Transverse colon (tissue), 4 donors: ENCODE measurements at places on chromosomes 4 and X. TPM values are rescaled to one million over a fixed set of nuclear protein-coding genes. Genes with fewer than 3 reads are reported as not detected.

GRCh38 chr4:150722908-150723362 is 141.0 kb downstream of the MAB21L2 start:
- peak; percentile 92 for DNase-seq

GRCh38 chr4:53592122-53592521 is 836 bp upstream of the LNX1 start:
- peak; percentile 63 for DNase-seq

DNA sequence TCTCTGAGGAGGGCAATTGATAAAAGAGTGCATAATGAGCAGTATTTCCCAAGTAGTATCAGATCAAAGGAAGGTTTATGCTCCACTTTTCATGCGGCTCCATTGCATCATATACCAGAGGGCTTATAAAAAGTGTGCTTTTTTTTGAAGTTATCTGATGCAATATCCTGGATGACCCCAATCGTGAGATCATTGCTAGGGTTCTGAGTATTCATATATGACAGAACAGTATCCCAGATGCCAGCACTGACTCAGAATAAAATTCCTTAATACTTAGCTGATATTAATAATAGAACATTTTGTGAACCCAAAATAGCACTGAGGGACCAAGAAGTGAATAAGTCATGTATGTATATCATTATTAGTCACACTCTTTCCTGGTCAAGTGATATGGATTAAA is 945.5 kb upstream of the AGA start:
- no peak for DNase-seq

- no peak for DNase-seq
These were observed 930.4 kb downstream of the DMD start for GRCh38 chrX:32280921-32281320.

GRCh38 chr4:15434091-15434490 is 6.3 kb downstream of the C1QTNF7 start:
- no peak for DNase-seq

- no peak for DNase-seq
These were observed 27.6 kb downstream of the HCCS start for GRCh38 chrX:11138498-11139390.

Gene CLCN4
- 1.1 TPM for total RNA-seq
